ENCODE measurements at places on chromosomes 2 and 18.
A peak's percentile ranks its signal among the peaks of the same experiment; 100 is the strongest.

DNA sequence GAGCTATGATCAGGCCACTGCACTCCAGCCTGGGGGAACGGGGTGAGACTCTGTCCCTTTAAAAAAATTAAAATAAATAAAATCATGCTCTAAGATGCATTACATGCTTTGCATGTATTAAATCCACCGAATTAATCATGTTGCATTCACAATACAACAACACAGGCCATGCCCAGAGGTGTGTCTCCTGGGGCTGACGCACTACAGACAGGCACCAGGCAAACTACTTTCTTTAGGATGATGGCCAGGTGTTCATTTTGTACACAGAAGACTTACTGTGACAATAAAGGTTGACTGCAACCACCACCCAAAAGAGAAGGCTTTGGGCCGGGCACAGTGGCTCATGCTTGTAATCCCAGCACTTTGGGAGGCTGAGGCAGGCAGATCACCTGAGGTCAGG is 226.8 kb upstream of the PXDN start:
- no peak for DNase-seq

GRCh38 chr2:16546128-16546754 is 119.4 kb downstream of the CYRIA start:
- DNase-seq = peak; percentile 32

GRCh38 chr2:43478412-43479086 is 117.3 kb downstream of the THADA start:
- no peak for DNase-seq

- DNase-seq = no peak
These were observed 360.0 kb downstream of the RND3 start for GRCh38 chr2:150127346-150127990.

GRCh38 chr18:13245481-13246000 is 27.0 kb downstream of the LDLRAD4 start:
- no peak for DNase-seq

- no peak for DNase-seq
These were observed 25.5 kb upstream of the SEC11C start for GRCh38 chr18:59114160-59114559.

DNA sequence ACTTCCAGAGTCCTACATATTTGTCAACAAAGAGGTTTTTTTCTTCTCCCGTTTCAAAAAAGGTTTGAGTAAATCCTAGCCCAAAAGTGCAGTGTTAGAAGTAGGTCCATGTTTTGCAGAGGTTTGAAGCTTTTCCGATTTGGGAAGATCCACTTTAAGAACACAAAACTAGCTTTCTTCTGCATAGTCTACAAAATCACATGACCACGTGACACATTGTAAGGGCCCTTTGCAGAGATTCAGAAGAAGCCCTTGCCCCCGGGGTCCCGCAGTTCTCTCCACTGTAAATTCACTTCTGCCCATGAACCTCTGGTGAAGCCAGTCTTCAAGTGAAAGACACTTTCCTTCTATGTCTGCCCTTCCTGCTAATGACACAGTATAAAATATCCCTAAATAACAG is 49.4 kb downstream of the PAX3 start:
- no peak for DNase-seq

- DNase-seq = no peak
These were observed 318.7 kb downstream of the CYP26B1 start for GRCh38 chr2:71829008-71829407.

GRCh38 chr2:191435141-191435540 is 189.9 kb downstream of the MYO1B start:
- no peak for DNase-seq

DNA sequence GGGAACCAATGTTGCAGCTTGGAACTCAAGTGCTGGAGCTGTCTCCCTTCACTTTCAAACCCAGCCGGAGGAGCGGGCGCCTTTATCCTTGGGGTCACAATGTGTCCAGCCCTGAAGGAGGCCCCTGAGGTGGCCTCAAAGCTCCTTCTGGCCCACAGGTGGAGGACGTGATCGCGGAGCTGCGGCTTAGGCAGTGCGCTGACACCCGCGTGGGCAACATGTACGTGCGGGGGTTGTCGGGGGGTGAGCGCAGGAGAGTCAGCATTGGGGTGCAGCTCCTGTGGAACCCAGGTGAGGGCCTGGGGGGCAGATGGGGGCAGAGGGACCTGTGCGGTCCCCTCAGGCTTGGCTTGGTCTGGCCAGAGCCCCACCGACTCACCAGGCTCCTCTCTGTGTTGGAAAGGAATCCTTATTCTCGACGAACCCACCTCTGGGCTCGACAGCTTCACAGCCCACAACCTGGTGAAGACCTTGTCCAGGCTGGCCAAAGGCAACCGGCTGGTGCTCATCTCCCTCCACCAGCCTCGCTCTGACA is 13.5 kb downstream of the ABCG8 start:
- peak; percentile 1 for DNase-seq

- no peak for DNase-seq
These were observed 144.6 kb downstream of the LPIN1 start for GRCh38 chr2:11891028-11891427.

- DNase-seq = no peak
These were observed 714.7 kb downstream of the EPHA4 start for GRCh38 chr2:220857368-220857767.

DNA sequence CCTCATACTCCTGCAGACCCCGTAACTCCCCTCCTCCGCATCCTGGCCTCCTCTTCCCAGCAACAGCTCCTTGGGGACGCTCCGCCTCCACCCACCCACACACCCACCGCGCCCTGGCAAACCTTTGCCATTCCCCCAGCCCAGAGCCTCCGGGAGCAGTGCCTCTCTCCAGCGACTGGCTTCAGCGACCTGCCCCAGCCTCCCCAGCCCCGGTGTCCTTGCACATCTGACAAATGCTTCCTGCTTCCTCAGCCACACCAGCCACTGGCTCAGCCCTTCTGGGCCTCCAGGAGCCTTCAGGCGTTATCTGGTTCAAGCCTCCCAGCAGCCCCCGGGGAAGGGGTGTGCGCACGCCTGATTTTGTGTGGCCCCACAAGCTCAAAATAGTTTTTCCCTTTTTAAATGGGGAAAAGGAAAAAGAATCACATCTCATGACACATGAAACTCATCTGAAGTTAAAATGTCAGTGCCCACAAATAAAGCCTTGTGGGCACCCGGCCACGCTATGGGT is 14.2 kb downstream of the ESPNL start:
- DNase-seq = no peak

- DNase-seq = no peak
These were observed 97.2 kb downstream of the IRS1 start for GRCh38 chr2:226702376-226702775.

DNA sequence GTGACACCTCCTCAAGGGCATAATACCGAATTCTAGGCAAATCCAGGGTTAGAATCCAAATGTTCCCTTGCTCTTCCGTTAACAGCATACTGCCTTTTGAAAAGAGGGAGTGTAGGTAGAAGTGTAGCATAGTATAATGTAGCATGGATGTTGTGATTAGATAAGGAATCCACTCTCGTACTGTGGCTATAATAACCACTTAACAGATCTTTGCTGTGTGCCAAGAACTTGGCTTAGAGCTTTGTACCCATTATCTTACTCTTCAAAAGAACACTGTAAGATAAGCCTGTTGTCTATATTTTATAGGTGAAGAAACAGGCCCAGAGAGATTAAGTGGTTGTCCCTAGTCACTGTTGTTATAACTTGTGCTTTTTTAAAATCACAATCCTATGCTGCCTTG is 24.2 kb downstream of the WDR75 start:
- DNase-seq = no peak

DNA sequence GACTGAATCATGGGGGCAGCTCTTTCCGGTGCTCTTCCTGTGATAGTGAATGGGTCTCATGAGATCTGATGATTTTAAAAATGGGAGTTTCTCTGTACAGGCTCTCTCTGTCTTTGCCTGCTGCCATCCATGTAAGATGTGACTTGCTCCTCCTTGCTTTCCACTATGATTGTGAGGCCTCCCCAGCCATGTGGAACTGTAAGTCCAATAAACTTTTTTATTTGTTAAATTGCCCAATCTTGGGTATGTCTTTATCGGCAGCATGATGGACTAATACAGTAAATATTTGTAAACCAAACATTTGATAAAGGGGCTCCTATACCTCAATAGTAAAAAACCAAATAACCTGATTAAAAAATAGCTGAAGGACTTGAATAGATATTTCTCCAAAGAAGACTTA is 77.3 kb downstream of the INSIG2 start:
- no peak for DNase-seq

DNA sequence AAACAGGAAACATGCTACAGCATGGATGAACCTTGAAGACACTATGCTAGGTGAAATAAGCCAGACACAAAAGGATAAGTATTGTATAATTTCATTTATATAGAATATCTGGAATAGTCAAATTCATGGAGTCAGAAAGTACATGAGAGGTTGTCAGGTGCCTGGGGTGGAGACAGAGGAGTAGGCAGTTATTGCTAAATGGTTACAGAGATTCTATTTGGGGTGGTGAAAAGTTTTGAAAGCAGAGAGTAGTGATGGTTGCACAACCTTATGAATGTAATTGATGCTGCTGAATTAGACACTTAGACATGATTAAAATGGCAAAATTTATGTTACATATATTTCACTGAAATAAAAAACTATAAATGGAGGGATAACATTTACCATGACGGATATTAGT is 197.4 kb downstream of the VAPA start:
- no peak for DNase-seq

- DNase-seq = no peak
These were observed 299.5 kb downstream of the ARHGAP15 start for GRCh38 chr2:143428700-143429099.

DNA sequence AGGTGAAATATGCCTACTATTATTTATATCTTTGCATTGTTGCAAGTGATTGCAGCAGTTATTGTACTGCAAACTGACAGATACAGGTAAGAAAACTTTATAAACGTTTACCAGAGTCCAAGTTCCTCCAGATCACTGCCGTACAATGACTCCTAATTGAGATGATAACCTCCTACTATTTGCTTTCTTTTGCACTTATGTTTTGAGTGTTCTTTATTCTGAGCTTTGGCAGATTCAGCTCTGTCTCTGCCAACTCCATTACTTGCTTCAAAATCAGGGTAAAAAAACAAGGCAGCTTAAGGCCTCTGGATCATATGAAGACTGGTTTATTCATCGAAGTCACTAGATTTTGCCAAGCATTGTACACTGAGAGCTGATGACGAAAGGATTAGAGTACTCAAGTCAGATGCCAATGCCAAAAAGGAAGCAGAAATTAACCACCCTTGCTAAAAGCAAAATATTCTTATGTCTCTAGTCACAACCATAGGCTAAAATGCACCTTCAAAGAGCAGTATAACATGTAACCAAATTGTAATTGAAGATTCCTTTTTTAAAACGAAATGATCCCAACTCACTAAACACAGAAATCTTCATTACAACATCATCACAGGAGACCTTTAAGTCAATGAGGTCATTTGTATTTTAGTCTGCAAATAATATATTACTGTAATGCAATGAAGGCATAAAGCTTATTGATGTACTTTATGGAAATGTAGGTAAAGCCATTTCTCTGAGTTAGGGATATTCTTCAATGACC is 10.5 kb upstream of the IKZF2 start:
- DNase-seq = no peak

GRCh38 chr2:232073026-232073425 is 111.5 kb downstream of the DIS3L2 start:
- no peak for DNase-seq

- DNase-seq = peak; percentile 72
These were observed 17.5 kb downstream of the METTL8 start for GRCh38 chr2:171416009-171416926.

- no peak for DNase-seq
These were observed 804.4 kb upstream of the CELF4 start for GRCh38 chr18:38369772-38370690.

GRCh38 chr2:80476535-80477117 is 172.1 kb upstream of the LRRTM1 start:
- DNase-seq = no peak

DNA sequence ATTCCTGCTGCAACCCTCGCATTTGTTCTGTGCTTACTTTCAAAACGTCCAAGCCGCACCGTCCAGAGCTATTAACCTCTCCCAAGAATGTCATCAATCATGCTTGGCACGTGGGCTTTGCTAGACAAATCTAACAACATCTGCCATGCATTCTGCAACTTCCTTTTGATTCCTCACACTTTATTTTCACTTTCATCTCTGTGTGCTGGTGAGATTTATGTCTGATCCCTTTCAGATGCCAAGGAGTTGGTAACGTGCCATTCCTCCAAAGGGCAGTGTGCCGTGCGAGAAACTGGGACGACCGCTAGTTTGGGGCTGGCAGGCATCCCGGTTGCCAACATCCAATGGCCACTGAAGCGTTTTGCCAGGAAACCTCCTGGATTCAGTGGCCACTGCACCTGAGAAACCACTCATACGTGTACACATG is 230.0 kb upstream of the PARD3B start:
- DNase-seq = no peak

DNA sequence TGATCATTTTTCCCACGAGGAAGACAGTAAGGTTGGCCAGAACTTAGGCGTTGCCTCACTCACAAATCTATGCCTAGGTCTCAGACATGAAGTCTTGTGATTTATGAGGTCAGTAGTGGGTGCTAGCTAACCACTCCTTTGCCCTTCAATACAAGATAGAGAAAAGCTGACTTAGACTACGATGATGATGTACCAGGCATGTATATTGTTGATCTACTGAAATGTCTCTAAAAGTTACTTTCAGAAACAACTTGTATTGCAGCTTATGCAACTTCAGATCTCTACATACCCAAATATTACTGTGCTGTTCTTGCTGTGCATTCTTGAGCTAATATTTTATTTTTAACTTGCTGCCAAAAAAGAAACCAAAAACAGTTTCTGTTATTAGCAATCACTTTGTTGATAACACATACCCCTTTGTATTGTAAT is 30.6 kb downstream of the MAPRE2 start:
- no peak for DNase-seq

GRCh38 chr2:109428841-109429566 is 184.8 kb downstream of the SEPTIN10 start:
- no peak for DNase-seq

- DNase-seq = no peak
These were observed 207.4 kb upstream of the SYT4 start for GRCh38 chr18:43484710-43485109.

Measured in HEK293T (cell line).